Mesenchymal stem cell (in vitro differentiated cells and primary cell): ENCODE measurements at places on chromosomes 5 and 9.

GRCh38 chr5:83871533-83872395 lies 151.1 kb upstream of the HAPLN1 start:
- no peak for DNase-seq

DNA sequence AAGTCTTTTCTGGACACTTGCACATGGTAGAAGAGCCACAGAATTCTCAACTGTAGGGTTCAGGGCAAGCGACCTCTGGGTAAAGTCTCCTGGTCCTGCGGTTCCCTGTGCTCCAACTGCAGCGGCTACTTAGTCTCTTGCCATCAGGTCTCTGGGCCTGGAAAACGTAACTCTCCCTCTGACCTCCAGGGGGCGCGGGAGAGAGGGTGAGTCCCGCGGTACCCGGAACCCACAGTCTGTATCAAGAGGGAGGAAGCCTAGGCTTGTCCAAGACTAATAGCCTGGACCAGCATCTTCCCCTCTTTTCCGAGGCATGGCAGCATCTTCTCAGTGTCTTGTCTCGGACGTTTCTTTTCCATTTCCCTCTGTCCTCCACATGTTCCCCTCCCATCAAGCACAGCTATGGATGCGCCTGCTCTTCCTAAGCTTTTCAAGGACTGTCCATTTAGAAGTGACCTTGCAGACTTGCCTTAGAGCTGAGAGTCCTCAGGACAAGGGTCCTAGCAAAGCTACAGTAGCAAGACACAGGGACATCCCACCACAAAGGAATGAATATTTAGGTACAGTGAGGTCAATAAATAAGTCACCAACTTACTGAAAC lies 59.3 kb downstream of the FSTL4 start:
- DNase-seq, result peak; percentile 30

- no peak for DNase-seq
Observed at GRCh38 chr5:2985718-2986117, 234.2 kb upstream of the IRX2 start.

GRCh38 chr9:38437193-38437823 lies 13.1 kb upstream of the IGFBPL1 start:
- peak; percentile 19 for DNase-seq

- DNase-seq, result no peak
Observed at GRCh38 chr9:121210536-121210935, 8.9 kb upstream of the RAB14 start.

DNA sequence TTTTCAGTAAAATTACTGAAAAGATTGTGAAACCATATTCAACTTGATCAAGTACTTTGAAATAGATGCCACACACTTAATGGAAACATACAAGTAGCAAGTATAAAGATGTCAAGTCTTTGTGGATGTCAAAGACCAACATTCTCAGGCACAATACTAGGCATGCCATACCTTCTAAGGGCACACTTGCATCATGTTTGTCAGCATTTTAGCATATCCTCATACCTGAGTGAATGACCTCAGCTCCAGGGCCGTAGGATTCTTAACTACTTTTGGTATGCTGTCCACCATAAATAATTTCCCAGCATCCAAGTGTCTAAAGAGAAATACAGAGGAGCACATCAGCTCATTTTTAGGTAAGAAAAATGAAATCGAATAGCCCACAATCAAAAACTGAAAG lies 86.4 kb downstream of the FREM1 start:
- no peak for DNase-seq

DNA sequence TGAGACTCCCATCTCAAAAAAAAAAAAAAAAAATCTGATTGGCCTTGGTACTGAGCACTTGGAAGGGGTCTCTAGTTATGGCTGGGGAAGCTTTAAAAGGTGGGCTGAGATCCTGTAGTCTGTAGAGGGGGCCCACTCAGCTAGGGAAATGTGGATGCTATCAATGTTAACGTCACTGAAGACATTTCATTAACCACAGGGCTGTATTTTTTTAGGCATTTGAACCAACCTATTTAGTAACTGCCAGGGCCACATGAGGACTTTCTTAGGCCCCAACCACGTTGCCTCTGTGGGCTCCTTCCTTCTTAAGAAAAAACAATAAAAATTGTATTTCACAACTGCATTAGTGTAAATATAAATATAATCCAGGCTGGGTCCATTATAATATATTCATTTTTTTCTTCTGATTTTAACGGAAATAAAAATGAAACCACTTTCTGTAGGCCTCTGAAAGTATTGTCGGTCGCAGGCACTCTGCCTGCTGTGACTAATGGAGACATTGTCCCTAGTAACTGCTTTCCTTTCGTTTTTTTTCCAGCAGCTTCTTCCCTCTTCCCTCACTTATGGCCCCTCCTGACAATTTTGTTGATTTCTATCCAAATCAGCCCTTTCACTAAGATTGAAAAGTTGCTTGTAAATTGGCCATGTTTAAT lies 71.6 kb downstream of the GCNT1 start:
- DNase-seq, result no peak

- no peak for DNase-seq
Observed at GRCh38 chr5:64149857-64150521, 15.7 kb upstream of the RNF180 start.

GRCh38 chr9:14520341-14520740 lies 172.9 kb downstream of the ZDHHC21 start:
- DNase-seq, result no peak

DNA sequence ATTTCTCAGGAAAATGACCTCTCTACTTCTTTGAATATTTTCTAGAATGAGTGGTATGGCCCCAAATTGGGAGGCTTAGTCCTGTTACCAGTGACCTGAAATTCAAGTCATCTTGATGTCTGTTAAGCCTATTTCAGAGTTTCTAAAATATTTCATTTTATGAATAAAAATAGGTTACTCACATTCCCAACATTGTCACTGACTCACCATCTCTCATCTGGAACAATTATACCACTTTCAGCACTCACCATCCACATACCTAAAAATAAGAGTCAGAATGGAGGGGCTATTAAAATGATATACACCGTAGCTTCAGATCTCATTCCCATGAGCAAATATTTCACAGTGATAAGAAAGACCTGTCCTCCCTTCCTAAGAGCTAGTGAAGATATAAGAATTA lies 71.8 kb downstream of the KIAA1958 start:
- DNase-seq, result no peak

GRCh38 chr5:31232273-31232888 lies 38.9 kb downstream of the CDH6 start:
- peak; percentile 50 for DNase-seq

GRCh38 chr9:89845862-89846261 lies 241.1 kb downstream of the GADD45G start:
- no peak for DNase-seq

DNA sequence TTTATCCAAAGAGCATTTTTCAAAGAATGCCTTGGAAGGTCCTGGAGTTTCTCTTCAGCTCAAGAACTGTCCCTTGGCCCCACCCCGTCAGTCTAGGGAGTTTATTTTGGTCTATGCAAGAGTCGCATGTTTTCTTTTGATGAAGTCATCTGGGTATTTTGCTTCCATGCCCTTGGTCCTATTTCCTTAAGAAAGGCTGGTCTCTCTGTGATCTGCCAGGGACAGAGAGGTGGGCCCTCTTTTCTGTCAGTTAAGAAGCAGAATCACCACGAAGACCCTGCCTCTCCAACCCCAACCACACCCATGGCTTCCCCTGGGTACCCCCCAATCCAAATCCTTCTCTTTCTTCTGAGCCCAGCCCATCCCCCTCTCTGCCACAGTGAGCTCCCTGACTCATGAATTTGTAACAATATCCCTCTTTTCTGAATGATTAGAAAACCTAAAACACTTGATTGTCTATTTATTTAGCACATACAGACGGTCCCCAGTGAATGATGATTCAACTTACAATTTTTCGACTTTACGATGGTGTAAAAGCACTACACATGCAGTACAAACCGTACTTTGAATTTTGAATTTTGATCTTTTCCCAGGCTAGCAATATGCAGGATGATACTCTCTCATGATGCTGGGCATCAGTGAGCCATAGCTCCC lies 163.5 kb upstream of the ADRA1B start:
- no peak for DNase-seq

- DNase-seq, result no peak
Observed at GRCh38 chr5:124537107-124537506, 209.3 kb downstream of the ZNF608 start.
